ENCODE measurements at places on chromosomes 13 and 19.

DNA sequence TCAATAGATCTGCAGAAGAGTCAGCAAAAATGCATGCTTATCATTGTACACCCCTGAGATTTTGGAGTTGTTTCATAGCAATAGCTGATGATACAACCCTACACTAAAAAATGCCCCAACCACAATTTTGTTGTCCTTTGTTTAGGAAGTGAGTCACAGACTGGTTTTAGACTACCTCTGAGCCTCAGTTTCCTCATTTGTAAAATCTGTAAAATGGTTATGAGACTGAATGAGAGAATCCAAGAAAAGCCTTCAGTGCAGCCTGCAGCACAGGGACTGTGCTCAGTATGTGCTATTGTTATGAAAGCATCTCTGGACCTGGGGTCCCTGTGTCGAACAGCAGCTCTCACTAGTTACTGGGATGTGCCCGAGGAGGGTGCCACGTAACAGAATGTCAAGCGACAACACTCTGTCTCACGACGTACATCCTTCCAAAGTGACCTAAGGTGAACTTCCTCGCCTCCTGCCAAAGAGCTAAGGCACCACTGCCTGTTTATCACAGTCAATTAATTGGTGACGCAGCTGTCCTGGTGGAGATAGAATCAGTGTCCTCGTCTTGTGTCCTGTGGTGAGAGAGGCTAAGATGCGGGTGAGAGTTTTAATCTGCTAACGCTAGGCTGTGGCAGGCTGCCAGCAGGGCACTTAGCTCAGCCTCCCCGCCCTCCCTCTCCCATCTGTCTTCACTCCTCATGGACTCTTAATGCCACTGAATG lies 18.1 kb downstream of the DHRS12 start:
- no peak for DNase-seq

- DNase-seq = no peak
These were observed 14.7 kb upstream of the ADGRE5 start for GRCh38 chr19:14366529-14366928.

- DNase-seq = no peak
These were observed 277.7 kb upstream of the ZNF507 start for GRCh38 chr19:32067685-32068084.

GRCh38 chr19:18204394-18205199 lies 755 bp upstream of the RAB3A start:
- no peak for DNase-seq

DNA sequence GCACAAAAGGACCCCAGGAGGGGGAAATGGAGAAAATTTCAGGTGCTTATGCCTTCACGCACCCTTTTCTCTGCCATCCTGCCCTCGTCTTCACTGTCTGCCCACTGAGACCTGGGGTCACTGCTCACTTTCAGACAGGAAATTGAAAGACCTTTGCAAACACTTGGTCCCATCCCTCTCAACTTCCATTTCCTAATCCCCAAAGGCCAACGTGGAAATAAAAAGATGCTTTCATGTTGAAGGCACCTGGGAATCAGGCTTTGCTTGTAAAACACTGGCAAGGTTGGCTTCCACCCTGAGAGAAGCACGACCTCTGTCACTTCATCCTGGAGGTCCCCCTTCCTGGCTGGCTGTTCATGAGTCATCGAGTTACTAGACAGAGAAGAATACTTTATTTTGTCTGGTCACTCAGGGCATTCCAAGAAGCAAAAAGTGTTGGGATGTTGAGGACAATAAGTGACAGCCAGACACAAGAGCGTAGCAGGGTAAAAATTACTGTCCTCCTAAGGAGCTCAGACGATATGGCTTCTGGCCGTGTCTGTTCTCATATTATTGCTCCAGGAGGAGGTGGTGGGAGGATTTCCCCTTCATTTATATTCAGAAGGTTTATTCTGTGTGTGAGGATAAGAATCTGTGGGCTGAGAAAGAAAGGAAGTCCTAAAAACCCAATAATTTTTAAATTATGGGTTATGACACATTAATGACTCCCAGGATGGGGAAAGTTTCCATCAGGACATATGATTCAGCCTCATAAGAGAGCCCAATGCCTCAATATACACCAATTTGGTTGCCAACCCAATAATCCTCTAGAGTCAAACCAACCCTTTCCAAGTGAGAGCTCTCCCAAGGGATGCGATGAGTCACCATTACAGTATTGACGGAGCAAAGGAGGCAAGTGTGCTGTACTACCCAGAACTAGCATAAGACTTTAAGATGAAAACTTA lies 409.0 kb downstream of the COG6 start:
- no peak for DNase-seq

DNA sequence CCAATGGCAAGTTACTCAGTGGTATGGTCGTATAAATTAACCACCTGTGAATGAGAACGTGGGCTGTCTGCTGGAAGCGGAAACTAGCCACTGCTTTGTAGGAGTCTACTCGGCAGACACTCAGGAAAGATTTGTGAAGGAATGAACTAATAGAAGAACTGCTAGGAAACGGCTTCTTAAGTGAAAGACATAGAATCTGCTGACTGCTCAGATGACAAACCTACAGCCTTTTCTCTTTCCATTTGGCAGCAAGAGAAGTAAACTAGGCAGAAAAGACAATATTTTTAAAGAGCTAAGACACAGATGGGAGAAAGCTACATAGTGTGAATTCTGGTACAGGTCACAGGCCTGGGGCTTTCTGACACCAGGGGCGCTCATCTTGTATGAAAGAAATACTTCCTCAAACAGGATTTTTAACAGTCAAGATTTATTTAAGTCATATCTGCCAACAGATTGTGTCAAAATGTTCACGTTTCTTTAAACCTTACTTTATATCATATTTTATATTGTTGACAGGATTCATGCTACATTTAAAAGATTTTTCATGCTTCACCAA lies 78.4 kb downstream of the MIPEP start:
- DNase-seq = no peak

DNA sequence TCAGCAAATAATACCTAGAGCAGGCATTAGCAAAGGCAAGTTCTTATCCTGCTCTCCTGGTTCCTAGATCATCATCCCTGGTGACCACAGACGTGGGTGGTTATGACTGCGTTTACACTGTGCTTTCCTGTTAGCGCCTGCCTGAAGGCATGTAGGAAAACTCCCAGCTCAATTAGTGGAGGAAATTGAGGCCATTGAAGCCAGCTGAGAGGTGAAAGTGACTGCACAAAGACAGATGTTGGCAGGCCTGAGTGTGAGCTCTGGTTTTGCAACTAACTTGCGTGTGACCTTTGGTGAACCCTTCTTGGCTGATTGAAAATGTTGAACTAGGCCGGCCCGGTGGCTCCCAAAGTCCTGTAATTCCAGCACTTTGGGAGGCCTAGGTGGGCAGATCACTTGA lies 17.5 kb upstream of the NWD1 start:
- no peak for DNase-seq

GRCh38 chr13:53074114-53074513 lies 45.5 kb downstream of the OLFM4 start:
- DNase-seq = no peak

- DNase-seq = no peak
These were observed 1.3 kb downstream of the TSHZ3 start for GRCh38 chr19:31347828-31348392.

GRCh38 chr19:11964858-11965645 lies at the start of gene ZNF763:
TSS of gene ZNF763 (plus strand) at chr19:11965040. CDS start at chr19:11965209, 169 bp downstream.
- DNase-seq = no peak

DNA sequence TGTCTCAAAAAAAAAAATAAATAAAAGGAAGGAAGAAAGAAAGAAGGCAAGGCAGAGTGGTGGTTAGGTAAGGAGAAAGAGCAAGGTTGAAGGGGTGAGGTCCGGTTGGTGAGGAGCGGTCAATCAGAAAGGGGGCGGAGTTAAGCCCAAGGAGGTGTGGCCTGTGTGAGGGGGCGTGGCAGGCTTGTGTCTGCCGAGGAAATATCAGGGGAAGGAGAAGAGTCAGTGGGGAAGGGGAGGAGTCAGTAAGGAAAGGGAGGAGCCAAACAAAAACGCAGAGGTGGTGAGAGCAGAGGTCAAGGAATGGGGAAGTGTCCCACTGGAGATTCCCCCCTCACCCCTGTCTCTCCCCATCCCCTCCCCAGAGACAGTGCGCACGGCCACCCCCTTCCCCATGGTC lies 5.9 kb downstream of the CACNG7 start:
- DNase-seq = no peak

DNA sequence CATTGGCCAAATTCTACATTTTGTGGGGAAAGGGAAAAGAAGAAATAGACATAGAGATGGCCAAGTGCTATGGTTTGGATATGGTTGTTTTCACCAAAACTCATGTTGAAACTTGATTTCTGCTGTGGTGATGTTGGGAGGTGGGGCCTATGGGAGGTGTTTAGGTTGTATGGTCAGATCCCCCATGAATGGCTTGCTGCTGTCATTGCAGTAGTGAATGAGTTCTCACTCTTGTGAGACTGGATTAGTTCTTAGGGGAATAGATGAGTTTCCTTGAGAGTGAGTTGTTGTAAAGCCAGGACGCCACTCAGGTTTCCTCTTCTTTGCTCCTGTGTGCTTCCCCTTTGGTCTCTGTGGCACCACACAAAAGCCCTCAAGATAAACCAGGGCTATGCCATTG lies 242.6 kb upstream of the RFC3 start:
- no peak for DNase-seq

DNA sequence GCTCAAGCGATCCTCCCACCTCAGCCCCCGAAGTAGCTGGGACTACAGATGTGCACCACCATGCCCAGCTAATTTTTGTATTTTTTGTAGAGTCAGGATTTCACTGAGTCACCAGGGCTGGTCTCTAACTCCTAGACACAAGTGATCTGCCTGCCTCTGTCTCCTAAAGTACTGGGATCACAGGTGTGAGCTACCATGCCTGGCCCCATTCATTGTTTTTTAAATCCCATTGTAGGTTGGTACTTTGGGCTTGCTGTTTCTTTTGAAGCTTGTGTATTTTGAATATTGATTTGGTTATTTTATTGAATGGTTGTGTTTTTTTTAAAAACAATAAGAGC lies 26.7 kb downstream of the ZMYM2 start:
- no peak for DNase-seq
